ENCODE measurements at places on chromosomes 1 and 21. TPM values are rescaled to one million over a fixed set of nuclear protein-coding genes. Genes with fewer than 3 reads are reported as not detected.

DNA sequence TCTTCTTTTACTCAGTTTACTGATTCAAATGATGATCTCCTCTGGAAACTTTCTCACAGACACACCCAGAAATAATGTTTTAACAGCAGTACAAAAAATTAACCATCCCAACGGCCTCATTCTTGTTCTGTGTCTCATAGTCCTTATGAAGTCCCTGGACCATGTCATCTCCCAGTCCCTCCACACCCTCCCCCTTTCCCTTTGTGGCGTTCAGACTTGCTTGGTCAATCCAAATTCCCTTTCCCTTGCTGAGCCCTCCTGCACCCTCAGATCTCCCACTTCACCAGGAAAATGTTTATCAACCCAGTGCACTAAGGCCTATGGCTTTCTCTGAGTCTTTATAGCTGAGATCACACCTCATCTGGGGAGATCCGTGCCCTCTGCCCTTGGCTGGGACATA, 85.9 kb downstream of the CENPF start:
- no peaks in the 10 kb centered on the region for H3K27me3 ChIP-seq
- no peaks in the 10 kb centered on the region for H3K4me1 ChIP-seq
- H3K27ac ChIP-seq, result no peak overlapping the region
- DNase-seq, result no peak

GRCh38 chr1:194705123-194705854, 1518.9 kb upstream of the B3GALT2 start:
- no peaks in the 10 kb centered on the region for H3K4me1 ChIP-seq
- H3K4me3 ChIP-seq, result no peak overlapping the region
- H3K27me3 ChIP-seq, result no peaks in the 10 kb centered on the region
- DNase-seq, result no peak
- H3K27ac ChIP-seq, result no peak overlapping the region

KIF14 gene
- total RNA-seq, result 17.8 TPM

OR2W3 gene
- total RNA-seq, result not detected

DNA sequence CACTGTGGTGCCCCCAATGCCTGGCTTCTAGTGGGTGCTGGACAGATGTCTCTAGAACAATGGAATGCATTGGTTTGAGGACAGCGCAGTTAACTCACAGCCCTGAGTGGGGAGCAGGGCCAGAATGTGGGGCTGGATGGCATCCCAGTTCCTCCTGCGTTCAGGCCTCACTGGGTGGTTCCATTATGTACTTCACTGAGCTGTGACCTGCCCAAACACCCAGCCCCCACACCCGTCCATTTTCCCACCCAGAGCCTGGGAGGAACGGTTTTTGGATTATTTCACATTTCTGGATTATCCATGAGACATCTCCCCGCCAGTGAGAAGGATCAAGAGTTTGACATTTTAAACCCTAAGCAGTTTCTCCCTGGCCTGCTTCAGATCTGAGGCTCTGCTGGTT, 55.3 kb upstream of the WASF2 start:
- peaks cover 57% of the 10 kb centered on the region for H3K4me1 ChIP-seq
- 0 out of 2 replicates have a peak, but pooled peaks cover 2% of the 10 kb centered on the region for H3K36me3 ChIP-seq
- peak overlapping the region; percentile 58 for H3K27ac ChIP-seq
- H3K27me3 ChIP-seq, result no peaks in the 10 kb centered on the region

DNA sequence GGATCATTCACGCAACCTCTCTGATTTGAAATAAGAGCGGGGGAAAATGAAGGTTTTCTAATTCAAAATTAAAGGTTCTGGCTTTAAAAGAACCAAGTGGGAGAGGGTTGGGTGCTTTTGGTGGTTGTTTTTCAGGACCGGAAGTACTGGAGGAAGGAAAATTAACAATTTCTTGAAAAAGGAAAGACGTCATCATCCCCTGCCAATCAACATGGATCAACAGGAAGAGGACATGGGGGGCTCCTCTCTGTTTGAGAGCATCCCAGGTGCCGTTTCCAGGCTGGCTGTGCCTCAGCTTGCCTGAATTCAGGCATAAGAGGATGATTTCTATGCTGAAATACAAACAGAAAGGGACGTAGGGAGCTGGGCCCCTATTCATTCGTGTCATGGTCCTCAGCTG, 21.6 kb upstream of the NID1 start:
- no peaks in the 10 kb centered on the region for H3K27me3 ChIP-seq
- H3K36me3 ChIP-seq, result no peaks in the 10 kb centered on the region
- no peak overlapping the region for H3K4me3 ChIP-seq
- DNase-seq, result no peak
- no peak overlapping the region for H3K27ac ChIP-seq
- H3K4me1 ChIP-seq, result 0 out of 2 replicates have a peak, but pooled peaks cover 8% of the 10 kb centered on the region

DNA sequence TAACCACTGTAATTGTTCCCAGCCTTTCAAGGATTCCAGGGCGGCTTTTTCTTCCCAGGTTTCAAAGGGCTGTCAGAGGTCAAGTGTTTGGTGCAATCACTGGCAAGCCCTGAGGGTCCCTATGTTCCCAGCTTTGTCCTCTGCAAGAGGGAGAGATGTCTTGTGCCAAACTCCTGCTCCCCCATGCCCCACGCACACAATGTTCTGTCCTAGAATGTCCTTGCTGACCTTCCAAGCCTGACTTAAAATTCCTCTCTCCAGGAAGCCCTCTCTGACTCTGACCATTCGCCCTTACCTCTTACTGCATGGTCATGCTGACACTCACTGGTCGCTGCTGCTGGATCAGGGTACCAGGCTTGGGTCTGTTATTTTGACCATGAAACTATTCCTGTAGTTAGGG, 152.5 kb upstream of the KCND3 start:
- H3K27me3 ChIP-seq, result no peaks in the 10 kb centered on the region
- H3K27ac ChIP-seq, result no peak overlapping the region
- no peak for DNase-seq
- no peaks in the 10 kb centered on the region for H3K36me3 ChIP-seq
- no peak overlapping the region for H3K4me3 ChIP-seq

GRCh38 chr1:147545133-147545532, 3.8 kb downstream of the BCL9 start:
- H3K27me3 ChIP-seq, result peaks cover 2% of the 10 kb centered on the region
- no peaks in the 10 kb centered on the region for H3K36me3 ChIP-seq
- peaks cover 17% of the 10 kb centered on the region for H3K4me1 ChIP-seq
- H3K4me3 ChIP-seq, result no peak overlapping the region

DNA sequence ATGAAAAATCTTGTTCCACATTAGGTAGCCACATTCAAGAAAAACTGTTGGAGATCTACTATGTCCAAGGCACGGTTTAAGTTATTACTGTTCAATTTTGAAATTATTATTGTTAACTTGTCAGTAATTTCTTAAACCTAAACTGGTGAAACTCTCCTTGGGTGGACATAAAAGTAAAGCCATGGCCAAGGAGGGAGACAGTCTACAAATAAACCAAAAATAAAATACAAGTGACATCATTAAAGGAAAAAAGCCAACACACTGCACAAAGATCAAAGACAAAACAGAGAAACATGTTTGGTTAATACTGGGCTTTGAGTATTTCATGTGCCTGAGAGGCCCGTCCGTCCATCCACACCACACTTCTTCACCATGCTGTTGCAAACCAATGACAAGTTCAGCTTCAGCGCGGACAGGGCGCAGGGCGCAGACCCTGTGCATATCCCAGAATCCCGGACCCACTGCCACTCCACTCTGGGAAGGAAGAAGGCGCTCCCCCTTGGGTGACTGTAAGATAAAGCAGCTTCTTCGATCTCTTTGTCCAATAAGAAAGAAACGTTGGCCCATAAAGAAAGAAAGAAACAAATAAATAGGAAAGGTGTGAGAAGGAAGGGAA, 918 bp upstream of the RASAL2 start:
- no peak for DNase-seq
- peaks cover 27% of the 10 kb centered on the region for H3K4me1 ChIP-seq
- H3K27me3 ChIP-seq, result no peaks in the 10 kb centered on the region
- peak overlapping the region; percentile 84 for H3K4me3 ChIP-seq
- no peaks in the 10 kb centered on the region for H3K36me3 ChIP-seq

WARS2 gene
- total RNA-seq, result 6.6 TPM

DNA sequence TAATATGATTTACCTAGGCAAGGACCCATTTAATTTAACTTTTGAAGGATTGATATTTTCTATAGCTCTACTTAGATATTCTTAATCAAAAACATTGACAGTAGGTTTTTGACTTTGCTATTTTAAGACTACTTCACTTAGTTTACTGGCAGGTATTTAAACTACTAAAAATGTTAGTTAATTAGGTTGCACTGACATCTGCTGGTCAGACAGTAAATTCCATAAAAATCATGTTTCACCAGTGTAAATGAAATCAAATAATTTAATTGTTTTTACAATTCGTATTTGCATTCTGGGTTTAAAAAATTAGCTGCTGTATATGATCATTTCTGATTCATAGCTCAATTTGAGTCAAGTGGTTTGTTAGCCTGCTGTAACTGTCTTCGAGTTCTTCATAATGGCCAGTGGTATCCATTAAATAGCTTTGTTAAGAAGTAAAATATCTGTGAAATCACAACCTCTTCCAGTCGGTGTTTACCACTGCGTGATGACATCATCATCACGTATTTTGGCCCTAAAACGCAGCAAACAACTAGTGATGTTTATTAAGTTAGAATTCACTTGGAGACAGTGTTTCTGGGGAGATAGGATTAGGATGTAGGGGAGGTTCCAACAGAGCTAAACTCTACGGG, 26.2 kb downstream of the EXTL2 start:
- H3K27me3 ChIP-seq, result no peaks in the 10 kb centered on the region
- peak; percentile 17 for DNase-seq
- no peak overlapping the region for H3K4me3 ChIP-seq
- no peak overlapping the region for H3K27ac ChIP-seq
- no peaks in the 10 kb centered on the region for H3K36me3 ChIP-seq

DNA sequence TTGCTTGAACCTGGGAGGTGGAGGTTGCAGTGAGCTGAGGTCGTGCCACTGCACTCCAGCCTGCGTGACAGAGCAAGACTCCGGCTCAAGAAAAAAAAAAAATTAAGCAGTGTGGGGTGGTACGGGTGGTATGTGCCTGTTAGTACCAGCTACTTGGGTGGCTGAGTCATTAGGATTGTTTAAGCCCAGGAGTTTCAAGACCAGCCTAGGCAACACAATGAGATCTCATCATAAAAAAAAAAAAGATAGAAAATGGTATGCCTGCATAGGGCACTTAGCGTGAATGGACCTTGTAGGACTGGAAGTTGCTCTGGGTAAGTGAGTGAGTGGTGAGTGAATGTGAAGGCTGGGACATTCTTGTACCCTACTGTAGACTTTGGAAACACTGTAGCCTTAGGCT, 37.0 kb downstream of the TBCE start:
- H3K27me3 ChIP-seq, result no peaks in the 10 kb centered on the region
- peak overlapping the region; percentile 98 for H3K27ac ChIP-seq
- H3K4me1 ChIP-seq, result peaks cover 92% of the 10 kb centered on the region
- DNase-seq, result no peak
- H3K36me3 ChIP-seq, result no peaks in the 10 kb centered on the region

DNA sequence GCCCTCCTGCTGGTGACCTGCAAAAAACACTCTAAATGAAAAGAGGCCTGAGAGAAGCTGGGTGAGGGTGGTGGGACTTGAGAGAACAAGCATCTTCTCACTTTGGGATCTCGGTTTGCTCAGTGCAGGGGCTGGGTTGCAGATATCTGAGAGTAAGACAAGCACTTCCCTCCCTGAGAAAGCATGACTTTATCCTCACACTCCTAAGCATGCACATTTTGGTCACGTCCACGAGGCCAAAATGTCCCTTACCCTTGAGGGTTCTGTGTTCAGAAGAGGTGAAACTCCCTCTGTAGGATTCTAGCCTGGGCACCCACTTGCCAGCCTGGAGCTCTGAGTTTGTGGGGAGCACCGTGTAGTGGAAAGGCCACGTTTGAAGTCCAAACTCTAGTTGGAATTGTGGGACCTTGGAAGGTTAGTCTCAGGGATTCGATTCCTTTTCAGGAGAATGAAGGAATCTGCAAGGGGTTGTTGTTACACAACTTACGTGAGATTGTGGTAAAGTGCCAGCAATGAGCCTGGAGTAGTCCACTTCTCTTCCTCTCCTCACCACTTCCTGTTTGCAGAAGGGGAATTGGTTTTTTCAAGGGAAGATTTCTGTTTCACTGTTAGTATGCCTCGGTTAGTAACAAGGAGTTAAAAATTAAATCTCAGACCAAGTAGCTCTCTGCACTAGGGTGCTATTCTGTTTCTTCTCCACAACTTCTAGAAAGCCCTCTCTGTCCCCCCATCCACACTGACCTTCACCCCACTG, 3.0 kb downstream of the FCAMR start:
- no peak overlapping the region for H3K27ac ChIP-seq
- no peak for DNase-seq
- no peaks in the 10 kb centered on the region for H3K4me1 ChIP-seq
- H3K36me3 ChIP-seq, result no peaks in the 10 kb centered on the region
- H3K27me3 ChIP-seq, result peaks cover 13% of the 10 kb centered on the region

DNA sequence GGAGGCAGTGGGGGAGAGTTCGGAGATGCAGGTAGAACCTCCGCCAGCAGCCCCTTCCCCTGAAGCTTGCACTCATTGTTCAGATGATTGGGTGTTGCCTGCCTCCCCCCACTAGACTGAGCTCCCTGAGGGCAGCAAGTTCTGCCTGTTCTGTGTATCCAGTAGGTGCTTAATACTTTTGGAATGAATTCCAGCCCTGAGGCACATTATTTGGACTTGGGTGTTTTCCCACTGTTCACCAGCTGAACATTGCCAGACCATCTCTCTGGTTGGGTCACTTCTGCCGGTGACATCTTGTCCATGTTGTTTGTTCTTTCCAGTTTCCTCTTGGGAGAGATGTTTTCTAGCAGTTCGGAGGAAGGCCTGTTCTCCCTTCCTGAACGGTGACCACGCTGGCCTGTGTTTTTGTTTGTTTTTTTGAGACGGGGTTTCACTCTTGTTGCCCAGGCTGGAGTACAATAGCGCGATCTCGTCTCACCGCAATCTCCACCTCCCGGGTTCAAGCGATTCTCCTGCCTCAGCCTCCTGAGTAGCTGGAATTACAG, 48.7 kb downstream of the SPSB1 start:
- peaks cover 80% of the 10 kb centered on the region for H3K4me1 ChIP-seq
- no peaks in the 10 kb centered on the region for H3K27me3 ChIP-seq
- no peak overlapping the region for H3K27ac ChIP-seq
- DNase-seq, result no peak
- no peaks in the 10 kb centered on the region for H3K36me3 ChIP-seq

DNA sequence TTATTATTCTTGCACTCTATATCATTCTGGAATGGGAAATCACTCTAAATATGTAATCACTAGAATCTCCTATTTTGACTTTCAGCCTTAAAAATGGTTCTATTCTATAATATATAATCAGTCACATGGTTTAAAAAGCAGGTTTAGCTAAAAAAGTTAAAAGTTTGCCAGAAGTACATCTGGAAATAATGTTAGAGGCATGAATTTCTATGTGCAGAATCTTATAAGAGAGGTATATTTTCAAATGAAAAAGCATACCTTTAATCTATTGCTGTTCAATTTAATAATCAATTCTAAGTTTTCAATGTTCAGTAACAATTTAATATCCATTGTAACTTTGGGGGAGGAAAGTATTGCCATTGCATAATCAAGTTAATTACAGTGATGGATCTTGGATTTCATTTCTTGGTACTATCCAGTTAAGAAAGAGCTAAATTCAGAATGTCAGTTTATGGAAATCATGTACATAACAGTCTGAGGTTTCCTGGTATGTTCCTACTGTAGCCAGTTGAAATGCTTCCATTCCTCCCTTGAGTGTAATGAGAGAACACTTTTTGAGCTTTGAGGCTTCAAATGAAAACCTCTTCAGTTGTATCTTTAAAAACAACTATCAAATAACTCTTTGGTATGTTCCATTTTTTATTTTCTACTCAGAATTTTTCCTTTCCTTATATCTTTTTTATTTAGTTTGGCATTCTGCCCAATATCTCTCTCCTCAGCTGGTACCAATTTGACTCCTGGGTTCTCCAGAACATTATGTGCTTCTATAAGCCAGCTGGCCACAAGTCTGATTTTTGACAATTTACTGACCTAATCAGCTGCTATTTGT, 175.7 kb upstream of the COL11A1 start:
- no peak overlapping the region for H3K4me3 ChIP-seq
- no peaks in the 10 kb centered on the region for H3K4me1 ChIP-seq
- H3K27ac ChIP-seq, result no peak overlapping the region
- H3K27me3 ChIP-seq, result no peaks in the 10 kb centered on the region
